Epithelial cell of alveolus of lung (primary cell): ENCODE measurements at places on chromosomes 4 and X. TPM values are rescaled to one million over a fixed set of nuclear protein-coding genes. Genes with fewer than 3 reads are reported as not detected.

The SYNPO2 gene
- total RNA-seq = 1.3 and 3.7 TPM in 2 replicates

The SLC6A14 gene
- under 0.01 TPM in 1 of 2 replicates, not detected in the other for total RNA-seq

The NAP1L3 gene
- total RNA-seq = 2.1 and 2.8 TPM in 2 replicates

The USP26 gene
- not detected in 2 replicates for total RNA-seq

The STEEP1 gene
- total RNA-seq = 15.8 and 16.4 TPM in 2 replicates

The HTR2C gene
- total RNA-seq = not detected in 2 replicates

The GEMIN8 gene
- total RNA-seq = 11.4 and 11.7 TPM in 2 replicates

The SPANXN5 gene
- not detected in 2 replicates for total RNA-seq

The NUDT10 gene
- total RNA-seq = 3.3 and 5.8 TPM in 2 replicates

The ALAS2 gene
- total RNA-seq = not detected in 2 replicates

The VCX gene
- not detected in 2 replicates for total RNA-seq

The TEX13C gene
- not detected in 2 replicates for total RNA-seq

The F8A3 gene
- total RNA-seq = 2.2 TPM in 1 of 2 replicates, not detected in the other

The MAGEA2B gene
- total RNA-seq = not detected in 2 replicates

The ATP8A1 gene
- total RNA-seq = 0.40 and 0.78 TPM in 2 replicates

The ESX1 gene
- 0.13 TPM in 1 of 2 replicates, not detected in the other for total RNA-seq

The PHOX2B gene
- total RNA-seq = not detected in 2 replicates

The RTL5 gene
- 1.4 and 2.6 TPM in 2 replicates for total RNA-seq

The CSAG1 gene
- total RNA-seq = not detected in 2 replicates

The MED12 gene
- total RNA-seq = 19.0 and 25.6 TPM in 2 replicates

The CXCL3 gene
- total RNA-seq = 6.5 and 66.3 TPM in 2 replicates

The CTAG2 gene
- total RNA-seq = not detected in 2 replicates

The HPF1 gene
- total RNA-seq = 31.5 and 52.9 TPM in 2 replicates

The CXCL1 gene
- 55.1 and 534 TPM in 2 replicates for total RNA-seq

The MAGEC1 gene
- not detected in 2 replicates for total RNA-seq

The ABCB7 gene
- total RNA-seq = 24.3 and 32.6 TPM in 2 replicates

The SRPK3 gene
- total RNA-seq = 0.13 and 0.24 TPM in 2 replicates

The DGAT2L6 gene
- total RNA-seq = not detected in 2 replicates

The NR0B1 gene
- total RNA-seq = 0.13 and 0.16 TPM in 2 replicates

The SUPT20HL2 gene
- not detected in 2 replicates for total RNA-seq

The TKTL2 gene
- not detected in 2 replicates for total RNA-seq

The KDR gene
- 2.6 and 4.3 TPM in 2 replicates for total RNA-seq

The NXF2 gene
- total RNA-seq = not detected in 2 replicates

The CTPS2 gene
- 6.0 and 10.0 TPM in 2 replicates for total RNA-seq

The LRCH2 gene
- 6.5 and 21.7 TPM in 2 replicates for total RNA-seq

The HCCS gene
- total RNA-seq = 11.7 and 12.5 TPM in 2 replicates

The MXD4 gene
- 47.4 and 77.3 TPM in 2 replicates for total RNA-seq

The CXCL10 gene
- total RNA-seq = 3.4 TPM in 1 of 2 replicates, not detected in the other
